ENCODE measurements at places on chromosomes 2 and 18.

GRCh38 chr18:3054214-3054613 lies 41.3 kb upstream of the LPIN2 start:
- no peak for DNase-seq

DNA sequence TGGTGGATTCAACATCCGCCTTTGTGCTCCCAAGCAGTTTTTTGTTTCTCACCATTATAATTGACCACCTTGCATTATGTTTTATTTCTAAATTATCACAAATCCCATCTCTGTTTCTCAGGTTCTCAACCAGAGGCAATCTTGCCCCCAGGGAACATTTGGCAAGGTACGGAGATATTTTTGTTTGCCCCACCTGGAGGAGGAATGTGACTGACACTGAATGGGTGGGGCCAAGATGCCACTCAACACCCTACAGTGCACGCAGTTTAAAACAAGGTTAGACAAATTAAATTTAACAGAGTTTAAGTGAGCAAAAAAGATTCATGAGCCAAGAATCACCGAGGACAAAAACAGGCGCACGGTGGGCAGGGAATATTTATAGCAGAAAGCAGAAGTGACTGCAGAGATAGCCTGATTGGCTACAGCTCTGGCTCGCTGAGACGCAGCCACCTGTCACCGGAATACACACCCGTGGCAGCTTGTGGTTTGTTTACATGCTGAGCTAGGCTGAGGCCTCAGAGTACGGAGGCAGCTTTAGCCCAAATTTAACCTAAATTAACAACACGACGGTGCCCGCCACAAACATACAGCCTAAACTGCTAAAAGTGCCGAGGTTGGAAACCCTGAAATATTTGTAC lies 150.0 kb upstream of the ALKAL2 start:
- no peak for DNase-seq

DNA sequence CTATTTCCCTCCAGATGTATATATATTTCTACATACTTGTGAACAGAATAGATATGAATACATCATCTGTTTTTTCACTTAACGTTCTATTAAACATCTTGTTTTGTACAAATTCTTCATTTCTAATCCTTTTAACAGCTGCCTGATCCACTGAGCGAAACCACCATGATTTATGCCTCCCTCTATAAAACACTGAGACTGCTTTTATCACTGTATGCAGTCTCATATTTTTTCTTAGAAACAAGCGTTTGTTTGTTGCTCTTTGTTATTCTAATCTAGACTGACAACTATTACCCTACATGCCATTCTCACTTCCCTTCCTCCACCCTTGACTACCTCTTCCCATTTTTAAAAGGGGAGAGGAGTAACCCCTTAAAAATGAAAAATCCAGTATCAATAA lies 88.2 kb downstream of the DTNB start:
- no peak for DNase-seq

GRCh38 chr2:48902521-48902920 lies 147.0 kb upstream of the LHCGR start:
- DNase-seq = no peak

Data from SHP77 (cell line).